Dorsolateral prefrontal cortex (tissue), 122 donors: ENCODE measurements at places on chromosomes 16 and 17.
A peak's percentile ranks its signal among the peaks of the same experiment; 100 is the strongest.

- DNase-seq = no peak
These were observed 41.8 kb downstream of the NLRC5 start for GRCh38 chr16:57031156-57031555.

DNA sequence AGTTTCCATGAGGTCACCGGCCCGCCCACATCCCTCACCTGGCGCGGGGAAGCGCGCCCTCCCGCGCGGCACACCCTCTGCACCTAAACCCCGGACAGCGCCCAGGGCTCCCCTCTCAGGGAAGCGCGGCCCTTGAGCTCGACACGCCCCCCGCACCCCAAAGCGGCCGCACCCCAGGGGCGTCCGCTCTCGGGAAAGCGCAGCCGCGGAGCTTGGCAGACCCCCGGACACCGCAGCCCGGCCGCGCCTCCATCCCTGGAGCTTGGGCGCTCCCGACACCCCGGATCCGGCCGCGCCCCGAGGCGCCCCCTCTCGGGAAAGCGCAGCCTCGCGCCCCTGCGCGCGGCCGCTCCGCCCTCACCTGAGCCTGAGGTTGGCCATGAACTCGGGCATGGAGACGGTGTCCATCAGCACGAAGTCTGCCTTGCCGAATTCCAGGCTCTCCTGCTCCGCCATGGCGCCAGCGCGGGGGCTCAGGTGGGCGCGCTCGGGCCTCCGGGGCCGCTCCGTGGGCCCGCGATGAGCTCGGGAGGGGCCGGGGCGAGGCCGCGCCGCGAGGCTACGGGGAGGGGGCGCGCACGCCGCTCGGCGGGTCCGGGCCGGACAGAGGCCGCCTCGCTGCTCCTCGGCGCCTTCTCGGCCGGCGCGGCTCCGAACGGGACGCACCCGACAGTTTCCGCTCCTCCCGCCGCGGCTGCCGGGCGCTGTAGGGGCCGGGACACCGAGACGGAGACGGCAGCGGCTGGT lies at the start of gene MYO1D:
MYO1D (minus strand) TSS at position 708 of the 747 bp plus-strand sequence; CDS start at position 456, 252 bp downstream.
- DNase-seq = peak; percentile 55

DNA sequence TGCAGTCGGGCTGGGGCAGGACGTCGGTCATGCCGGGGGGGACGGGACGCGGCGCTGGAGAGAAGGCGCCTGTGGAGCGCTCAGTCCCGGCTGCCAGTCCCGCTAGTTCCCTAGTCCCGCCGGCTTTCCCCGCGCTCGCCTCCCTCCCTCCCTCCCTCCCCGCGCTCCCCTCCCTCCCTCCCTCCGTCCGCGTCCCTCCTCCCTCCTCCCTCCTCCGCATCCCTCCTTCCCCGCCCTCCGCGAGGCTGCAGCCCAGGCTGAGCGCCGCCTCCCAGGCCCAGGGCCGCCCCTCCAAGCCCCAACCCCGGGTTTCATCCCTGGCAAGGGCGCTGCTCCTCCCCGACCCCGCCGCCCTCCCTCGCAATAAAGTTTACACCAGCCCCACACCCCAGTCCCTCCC lies 34.8 kb downstream of the TIMM22 start:
- no peak for DNase-seq

GRCh38 chr17:5485270-5486205 lies at the start of gene DERL2:
Gene DERL2, minus strand, starts transcription at chr17:5486178. Its CDS starts 17 bp downstream, at chr17:5486161.
- DNase-seq = no peak

GRCh38 chr16:57799600-57800199 lies 2.6 kb downstream of the KIFC3 start:
- no peak for DNase-seq

- DNase-seq = no peak
These were observed 27.6 kb upstream of the NXPH3 start for GRCh38 chr17:49548051-49548505.

DNA sequence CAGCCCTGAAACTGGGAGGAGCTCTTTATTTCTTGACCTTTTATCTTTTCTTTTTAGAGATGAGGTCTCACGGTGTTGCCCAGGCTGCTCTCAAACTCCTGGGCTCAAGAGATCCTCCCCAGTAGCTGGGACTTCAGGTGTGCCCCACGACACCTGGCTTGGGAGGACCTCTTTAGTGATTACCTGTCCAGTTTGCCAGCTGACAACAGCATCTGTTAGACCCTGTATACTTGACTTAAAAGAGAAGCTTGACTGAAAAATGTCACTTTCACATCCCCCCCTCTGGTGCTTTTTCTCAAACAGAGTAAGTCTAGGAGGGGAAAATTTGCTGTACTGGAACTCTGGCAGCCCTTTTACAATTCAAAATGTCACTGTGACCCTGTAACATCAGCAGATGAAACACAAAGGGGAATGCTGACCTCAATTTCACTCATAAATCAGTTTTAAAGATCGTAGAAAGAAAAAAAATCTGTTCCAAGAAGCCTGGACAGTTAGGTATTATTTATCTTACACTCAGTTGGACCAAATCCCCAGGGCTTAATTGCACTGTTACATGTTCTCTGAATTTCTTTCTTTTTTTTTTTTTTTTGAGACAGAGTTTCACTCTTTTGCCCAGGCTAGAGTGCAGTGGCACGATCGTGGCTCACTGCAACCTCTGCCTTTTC lies 1.8 kb upstream of the ERN1 start:
- DNase-seq = no peak

GRCh38 chr16:16780588-16780987 lies 401.6 kb downstream of the NPIPA7 start:
- DNase-seq = no peak

- no peak for DNase-seq
These were observed 959 bp downstream of the SSH2 start for GRCh38 chr17:29929006-29929532.

DNA sequence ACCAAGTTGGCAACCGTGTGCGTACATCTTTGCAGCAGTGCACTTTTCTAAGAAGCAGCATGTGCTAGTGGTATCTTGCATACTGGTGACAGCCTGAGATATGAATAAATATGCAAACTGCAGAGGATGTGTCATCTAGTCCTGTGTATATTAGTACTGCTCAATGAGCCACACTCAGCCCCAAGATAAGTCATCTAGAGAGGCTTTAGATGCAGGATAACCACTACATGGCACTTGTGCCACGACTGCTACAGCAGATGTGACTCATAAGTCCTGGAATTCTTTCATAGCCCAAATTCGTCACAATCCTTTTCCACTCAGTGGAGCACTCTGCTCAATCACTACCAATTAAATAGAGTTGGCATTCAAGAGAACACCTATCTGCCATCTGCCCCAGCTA lies 171.5 kb downstream of the AXIN2 start:
- DNase-seq = no peak

- no peak for DNase-seq
These were observed 39.9 kb upstream of the SDK2 start for GRCh38 chr17:73684183-73684582.

DNA sequence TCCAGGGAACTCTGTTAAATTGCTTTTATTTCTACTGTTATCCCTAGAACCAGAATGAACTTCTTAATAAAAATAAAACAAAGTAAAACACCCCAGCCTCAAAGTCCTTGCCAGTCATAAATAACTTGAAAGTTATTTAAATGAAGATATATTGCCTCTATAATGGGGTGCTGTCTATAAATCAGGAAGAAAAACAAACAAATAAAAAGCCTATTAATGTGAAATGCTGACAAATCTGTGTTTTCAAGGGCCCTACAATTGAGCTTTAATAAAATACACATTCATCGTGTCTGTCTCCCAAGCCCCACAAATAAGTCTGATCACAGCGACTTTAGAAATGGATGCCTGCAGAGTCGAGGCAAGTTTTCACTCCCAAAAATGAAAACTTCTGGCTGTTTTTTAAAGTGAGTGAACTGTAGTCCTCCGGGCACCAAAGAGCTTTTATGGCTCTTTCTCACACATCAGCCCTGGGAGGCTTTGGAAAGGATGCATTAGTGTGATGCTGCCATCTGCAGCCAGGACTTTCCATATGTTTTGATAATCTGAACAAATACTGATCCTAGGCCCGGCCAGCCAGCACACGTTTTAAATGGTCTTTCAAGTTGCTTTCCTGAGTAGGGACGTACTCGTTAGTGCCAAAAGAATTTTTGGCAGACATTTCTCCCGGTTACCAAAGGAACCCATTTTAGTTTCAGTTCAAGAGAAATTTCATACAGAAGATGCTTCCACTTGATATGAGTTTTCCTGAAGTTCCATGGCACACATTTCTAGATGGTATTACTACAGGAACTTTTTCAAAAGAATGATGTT lies 16.3 kb downstream of the NACA2 start:
- DNase-seq = no peak

DNA sequence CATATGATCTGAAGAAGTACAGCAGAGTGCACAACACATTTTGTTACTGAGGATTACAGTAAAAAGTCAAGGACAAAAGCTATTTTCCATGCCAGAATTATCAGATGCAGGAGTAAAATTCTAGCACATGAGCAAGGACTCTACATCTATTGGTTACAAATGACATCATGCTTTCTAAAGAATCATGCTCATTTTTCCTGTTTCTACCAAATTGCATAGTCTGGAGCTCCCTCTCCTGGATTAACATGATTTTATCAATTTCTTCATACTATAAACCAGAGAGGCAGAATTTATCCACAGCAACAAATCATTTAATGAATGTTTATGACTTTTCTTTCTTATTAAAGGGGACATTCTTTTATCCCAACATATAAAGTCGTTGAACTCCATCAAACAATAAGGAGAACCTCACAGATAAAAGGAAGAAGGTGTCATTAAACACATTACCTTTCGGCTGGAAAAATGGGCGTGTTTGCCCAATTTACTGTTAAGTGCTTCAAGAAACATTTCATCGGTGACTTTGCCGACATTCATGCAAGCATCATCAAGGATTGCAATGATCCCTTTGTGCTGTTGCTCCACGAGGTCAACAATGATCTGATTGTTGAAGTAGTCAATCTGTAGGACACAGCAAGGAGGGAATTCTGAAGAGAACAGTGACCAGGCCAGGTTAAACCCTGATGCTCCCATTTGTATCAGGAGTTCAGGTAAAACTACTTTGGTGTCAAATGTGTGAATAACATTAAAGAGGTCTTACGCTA lies 121.7 kb downstream of the MYO1D start:
- no peak for DNase-seq

DNA sequence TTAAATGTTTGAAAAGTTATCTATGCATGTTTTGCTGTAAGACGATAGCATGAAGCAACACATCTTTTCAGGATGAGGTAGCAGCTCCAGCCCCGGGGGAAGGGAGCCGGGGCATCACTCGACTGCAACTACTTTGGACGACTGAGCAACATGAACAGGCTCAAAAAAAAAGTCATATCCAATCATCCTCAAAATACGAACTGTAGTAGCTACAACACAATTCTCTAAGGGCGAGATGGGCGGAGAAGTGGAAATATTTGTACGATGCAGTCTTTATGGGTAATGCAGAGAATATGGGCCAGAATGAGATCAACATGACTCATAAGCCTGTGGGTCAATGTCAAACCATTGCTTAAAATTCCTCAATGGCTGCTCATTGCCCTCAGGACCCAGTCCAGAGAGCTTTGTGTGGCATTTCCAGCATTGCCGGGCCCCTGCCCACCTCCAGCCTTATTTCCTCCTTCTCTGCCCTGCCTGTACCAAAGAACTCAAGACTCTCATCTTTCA lies 17.7 kb upstream of the SMURF2 start:
- DNase-seq = no peak

DNA sequence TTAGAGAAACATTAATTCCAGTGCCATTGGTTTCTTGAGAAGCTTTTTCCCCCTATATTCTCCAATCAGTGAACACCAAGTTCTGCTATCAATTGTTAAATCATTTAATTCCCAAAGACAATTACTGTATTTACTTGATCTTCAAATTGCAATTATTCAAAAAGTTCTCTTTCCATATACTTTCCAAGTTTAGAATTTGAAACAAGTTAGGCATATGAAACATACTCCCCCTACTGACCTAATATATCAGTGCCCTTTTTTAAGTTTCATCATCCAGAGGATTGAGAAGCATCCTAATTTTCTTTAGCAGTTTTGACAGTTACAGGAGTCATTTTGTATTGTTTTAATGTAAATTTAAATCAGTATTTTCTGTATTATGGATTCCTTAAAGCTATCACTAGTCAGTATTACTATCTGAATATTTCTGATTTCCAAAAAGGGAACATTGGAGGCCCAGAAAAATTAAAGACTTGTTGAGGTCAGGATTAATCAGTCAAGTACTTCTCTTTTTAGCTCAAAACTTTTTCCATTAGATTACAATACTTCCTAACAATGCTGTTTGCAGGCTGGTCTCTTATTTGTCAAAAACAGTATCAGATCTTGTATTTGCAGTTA lies 16.3 kb downstream of the MEIOC start:
- no peak for DNase-seq

- no peak for DNase-seq
These were observed 18.4 kb downstream of the HSD11B2 start for GRCh38 chr16:67449336-67449735.

DNA sequence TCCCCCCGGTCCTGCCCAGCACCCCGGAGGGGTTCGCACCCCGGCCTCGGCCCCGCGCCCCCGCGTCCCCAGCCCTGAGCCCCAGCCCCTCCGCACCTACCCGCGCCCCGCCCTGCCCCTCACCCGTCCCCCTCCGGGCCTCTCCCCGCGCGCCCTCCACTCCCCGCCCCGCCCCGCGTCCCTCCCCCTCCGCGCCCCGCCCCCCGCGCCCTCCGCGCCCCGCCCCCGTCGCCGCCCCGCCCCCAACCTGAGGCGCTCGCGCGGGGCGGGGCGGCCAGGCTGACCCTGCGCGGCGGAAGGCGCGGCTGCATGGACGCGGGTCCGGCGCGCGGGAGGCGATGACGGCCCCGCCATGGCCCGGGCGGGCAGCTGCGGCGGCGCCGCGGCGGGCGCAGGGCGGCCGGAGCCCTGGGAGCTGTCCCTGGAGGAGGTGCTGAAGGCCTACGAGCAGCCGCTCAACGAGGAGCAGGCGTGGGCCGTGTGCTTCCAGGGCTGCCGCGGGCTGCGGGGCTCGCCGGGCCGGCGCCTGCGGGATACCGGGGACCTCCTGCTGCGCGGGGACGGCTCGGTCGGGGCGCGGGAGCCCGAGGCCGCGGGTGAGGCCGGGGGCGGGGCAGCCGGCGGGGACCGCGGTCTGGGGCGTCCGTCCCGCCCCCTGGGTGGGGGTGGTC lies at the start of gene SPIRE2:
SPIRE2 (plus strand) TSS at position 277 of the 671 bp plus-strand sequence; CDS start at position 353, 76 bp downstream.
- DNase-seq = peak; percentile 75

- DNase-seq = no peak
These were observed 113.5 kb downstream of the CMIP start for GRCh38 chr16:81558077-81558443.

- DNase-seq = no peak
These were observed at the start of gene CD300LD for GRCh38 chr17:74592087-74592990. Gene CD300LD, minus strand, starts transcription at chr17:74592283. Its CDS starts 81 bp downstream, at chr17:74592202.

GRCh38 chr16:9499941-9500593 lies 408.6 kb downstream of the HAPSTR1 start:
- no peak for DNase-seq

DNA sequence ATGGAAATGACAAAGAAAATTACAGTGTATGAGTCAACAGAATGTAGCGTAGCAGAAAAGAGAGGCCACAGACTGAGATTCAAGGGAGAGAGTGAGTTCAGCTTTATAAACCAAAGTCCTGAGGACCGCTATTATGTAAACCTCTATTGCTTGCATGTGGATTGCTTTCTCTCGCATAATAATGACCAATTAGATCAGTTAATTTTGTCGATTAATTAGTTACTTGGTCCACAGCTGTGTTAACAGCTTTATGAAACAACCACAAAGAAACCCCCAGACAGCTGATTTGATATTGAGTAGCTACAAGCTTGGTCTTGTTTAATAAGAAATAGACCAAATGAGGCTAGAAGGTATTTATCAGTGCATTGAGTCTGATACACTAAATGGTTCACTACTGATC lies 291.8 kb upstream of the ERCC4 start:
- no peak for DNase-seq
